ENCODE measurements at places on chromosomes 1 and 21.

- no peak for DNase-seq
Measured at GRCh38 chr1:29145739-29146437, 22.2 kb upstream of the TMEM200B start.

DNA sequence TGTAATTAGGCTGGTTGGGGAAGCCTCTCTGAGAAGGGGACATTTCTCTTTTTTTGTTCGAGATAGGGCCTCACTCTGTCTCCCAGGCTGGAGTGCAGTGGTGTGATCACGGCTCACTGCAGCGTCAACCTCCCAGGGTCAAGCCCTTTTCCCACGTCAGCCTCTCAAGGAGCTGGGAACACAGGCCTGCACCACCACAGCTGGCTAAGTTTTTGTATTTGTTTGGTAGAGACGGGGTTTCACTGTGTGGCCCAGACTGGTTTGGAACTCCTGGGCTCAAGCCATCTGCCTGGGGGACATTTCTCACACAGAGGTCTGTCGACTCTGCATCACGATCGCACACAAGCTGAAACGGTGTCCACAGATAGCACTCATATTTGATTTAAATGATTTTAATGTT is 39.7 kb downstream of the HUNK start:
- DNase-seq, result no peak

- no peak for DNase-seq
Measured at GRCh38 chr1:103190766-103191165, 82.4 kb upstream of the COL11A1 start.

- no peak for DNase-seq
Measured at GRCh38 chr1:192747943-192748342, 60.9 kb upstream of the RGS2 start.

GRCh38 chr1:159214149-159214760 is 9.6 kb downstream of the ACKR1 start:
- DNase-seq, result peak; percentile 6

- no peak for DNase-seq
Measured at GRCh38 chr1:82542766-82543165, 742.0 kb downstream of the ADGRL2 start.

GRCh38 chr1:7263021-7263960 is 478.0 kb downstream of the CAMTA1 start:
- no peak for DNase-seq

DNA sequence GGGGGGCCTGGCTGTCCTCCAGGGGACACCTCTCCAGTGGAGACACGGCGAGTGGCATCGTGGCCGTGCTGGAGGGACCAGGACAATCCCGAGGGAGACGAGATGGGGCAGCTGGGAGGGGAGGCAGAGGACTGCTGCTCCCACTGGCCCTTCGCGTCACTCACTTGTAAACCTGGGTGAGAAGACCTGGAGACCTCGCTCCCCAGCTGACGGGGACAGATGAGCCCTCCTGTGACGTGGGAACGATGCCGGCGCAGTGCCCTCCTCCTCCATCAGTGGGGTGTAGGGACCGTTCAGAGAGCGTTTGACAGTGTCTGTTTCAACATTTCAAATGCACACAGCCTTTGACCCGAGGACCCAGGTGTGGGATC is 4.6 kb downstream of the SPATC1L start:
- DNase-seq, result no peak

GRCh38 chr1:33849211-33849610 is 14.7 kb upstream of the HMGB4 start:
- no peak for DNase-seq

DNA sequence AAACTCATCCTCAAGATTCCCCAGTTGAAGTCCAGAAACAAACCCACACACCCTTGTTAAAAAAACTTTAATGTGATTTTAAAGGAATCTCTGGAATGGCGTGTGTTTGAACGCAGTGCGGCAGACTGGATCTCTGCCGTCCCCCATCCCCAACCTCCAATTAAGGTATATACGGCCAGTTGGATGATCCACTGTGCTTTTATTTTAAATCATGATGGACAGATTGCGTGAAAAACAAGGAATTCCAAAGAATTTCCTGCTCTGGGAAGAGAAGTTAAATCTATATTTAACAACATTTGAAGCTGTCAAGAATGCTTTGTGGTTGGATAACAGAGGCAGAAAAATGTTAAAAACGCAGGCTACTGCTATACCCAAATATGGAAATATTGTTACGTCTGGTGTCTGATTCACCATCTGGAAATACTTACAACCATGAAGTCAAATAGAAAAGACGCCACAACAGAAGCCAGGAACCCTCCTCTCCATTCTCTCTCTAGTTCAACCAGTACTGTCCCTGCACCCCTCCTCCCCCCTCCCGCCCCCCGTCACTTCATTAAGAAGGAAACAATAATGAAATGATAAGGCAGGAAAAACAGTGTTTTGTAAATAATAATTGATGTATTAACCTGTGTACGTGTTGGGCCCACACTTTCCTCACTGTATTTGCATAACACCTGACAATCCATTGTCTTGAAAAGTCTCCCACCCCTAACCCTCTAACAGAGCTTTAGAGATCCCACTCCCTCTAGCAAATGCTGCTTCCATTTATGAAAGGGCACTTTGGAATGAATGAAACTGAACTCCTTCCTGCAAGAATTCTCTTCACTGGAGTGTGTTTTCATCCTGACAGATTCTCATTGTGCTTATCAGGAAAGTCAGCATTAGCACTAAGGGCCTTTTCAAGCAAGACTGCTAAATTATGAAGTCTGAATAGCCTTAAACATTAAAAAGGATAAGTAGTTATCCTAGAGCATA is 2.0 kb upstream of the CCN1 start:
- no peak for DNase-seq

- DNase-seq, result no peak
Measured at GRCh38 chr1:7257225-7257624, 472.0 kb downstream of the CAMTA1 start.

GRCh38 chr1:228978484-228979324 is 243.4 kb downstream of the RHOU start:
- DNase-seq, result no peak
